ENCODE measurements at places on chromosomes 11 and 22. TPM values are rescaled to one million over a fixed set of nuclear protein-coding genes. Genes with fewer than 3 reads are reported as not detected.

DNA sequence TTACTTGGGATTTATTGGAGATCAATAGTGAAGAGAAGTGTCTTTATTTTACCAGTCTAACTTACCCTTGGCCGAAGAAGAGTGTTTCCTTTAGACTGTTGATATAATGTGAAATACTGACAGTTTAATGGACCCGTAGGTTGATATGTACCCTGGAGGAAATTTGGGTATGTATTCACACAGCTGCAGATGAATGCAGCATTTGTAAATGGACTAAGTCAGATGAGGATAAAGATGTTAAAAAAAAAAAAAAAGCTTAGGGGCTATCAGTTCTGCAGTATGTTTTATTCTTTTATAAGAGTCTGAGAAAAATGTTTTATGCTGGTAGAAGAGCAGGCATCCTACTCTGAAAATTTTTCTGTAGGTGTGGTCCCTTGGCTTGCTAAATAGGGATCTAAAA, 2.7 kb downstream of the REXO2 start:
- no peak for DNase-seq

GRCh38 chr22:43308060-43308830, 34.9 kb downstream of the SCUBE1 start:
- no peak for DNase-seq

DNA sequence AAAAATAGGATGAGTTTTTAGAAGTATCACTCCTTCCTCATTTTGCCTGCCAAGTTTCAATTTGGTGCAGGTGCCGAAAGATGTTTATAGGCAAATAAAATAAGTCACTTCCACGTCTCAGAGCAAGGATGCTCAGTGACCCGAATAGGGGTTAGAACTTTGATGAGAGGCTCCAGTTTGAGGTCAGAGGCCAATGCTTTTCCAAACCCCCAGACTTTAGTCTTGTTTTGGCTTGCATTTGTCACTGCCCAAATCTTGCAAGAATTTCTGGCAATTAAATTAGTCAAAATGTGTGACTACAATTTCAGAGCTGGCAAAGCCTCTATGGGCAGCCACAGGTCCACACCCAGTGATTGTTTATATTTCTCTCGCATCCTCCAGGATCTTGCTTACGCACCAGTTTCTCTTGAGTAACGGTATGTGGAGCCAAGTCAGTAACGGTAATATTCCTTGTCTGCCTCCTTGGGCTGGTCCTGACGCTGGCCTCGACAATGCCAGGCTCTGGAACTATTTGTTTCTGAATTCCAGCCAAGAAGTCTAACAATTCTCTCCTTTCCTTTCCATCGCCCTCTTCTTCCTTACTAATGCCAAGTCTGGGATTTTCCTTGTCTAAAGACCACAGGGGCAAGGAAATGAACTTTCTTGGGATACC, 9.9 kb upstream of the NUP160 start:
- DNase-seq = no peak

GRCh38 chr11:100525635-100526034, 161.5 kb upstream of the ARHGAP42 start:
- no peak for DNase-seq

DNA sequence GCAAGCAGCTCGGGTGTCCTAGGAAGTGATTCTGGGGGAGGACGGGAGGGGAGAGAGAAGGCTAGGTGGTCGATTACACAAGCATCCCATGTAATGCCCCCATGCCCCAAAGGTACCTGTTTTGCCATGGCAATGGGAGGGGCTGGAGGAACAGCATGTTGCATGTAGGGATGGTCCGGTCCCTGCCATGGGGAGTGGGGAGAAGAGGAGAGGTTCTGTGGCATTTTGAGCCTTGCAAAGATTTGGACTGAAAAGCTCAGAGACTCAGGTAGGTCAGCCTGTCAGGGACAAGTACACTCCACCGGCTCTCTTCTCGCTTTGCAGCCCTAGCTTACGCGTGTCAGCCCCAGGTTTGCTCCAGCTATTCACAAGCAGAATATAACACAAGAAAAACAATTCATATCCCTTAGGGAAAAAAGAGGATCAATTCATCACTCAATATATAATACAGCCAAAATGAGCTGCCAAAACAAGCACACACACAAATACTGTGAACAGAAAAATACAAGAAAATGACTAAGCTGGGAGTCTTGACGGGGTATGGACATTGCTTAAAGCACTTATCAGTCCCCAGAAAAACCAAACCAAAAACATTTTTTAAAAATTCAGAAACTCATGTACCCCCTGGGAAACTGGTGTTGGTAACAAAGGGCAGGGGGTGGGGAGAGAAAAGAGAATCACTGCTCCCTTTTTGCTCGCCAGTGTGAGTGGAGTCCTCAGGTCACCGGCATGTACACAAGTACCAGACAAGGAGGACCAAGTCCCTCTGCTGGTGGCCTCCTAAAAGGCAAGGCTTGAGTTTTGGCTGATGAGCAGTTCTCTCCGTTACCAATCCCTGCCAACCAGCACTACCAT, 21.6 kb downstream of the APOL5 start:
- no peak for DNase-seq

GRCh38 chr11:33829430-33830141, 55.3 kb upstream of the FBXO3 start:
- peak; percentile 34 for DNase-seq

GRCh38 chr11:61922539-61922938, 5.2 kb upstream of the RAB3IL1 start:
- DNase-seq = peak; percentile 95

DNA sequence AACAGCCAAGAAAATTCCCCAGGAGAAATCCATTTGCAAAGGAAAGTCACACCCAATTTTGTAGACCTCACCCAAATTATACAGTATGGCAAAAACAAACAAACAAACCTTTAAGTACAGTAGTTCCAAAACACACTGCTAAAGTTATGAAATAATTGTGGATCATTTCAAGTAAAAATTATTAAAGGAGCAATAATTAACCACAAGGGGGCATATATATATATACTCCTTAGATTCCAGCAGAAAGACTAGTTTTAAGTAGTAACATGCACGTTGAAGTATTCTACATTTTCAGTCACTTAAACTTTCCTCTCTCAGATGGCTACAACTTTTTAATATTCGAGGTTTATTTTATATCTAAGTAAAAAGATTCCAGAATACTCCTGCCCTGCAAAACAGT, 26.8 kb downstream of the RNF141 start:
- DNase-seq = no peak

- DNase-seq = no peak
Measured at GRCh38 chr11:79617561-79617960, 176.7 kb upstream of the TENM4 start.

GRCh38 chr11:64644647-64645275, 53.7 kb downstream of the SLC22A12 start:
- peak; percentile 47 for DNase-seq

DNA sequence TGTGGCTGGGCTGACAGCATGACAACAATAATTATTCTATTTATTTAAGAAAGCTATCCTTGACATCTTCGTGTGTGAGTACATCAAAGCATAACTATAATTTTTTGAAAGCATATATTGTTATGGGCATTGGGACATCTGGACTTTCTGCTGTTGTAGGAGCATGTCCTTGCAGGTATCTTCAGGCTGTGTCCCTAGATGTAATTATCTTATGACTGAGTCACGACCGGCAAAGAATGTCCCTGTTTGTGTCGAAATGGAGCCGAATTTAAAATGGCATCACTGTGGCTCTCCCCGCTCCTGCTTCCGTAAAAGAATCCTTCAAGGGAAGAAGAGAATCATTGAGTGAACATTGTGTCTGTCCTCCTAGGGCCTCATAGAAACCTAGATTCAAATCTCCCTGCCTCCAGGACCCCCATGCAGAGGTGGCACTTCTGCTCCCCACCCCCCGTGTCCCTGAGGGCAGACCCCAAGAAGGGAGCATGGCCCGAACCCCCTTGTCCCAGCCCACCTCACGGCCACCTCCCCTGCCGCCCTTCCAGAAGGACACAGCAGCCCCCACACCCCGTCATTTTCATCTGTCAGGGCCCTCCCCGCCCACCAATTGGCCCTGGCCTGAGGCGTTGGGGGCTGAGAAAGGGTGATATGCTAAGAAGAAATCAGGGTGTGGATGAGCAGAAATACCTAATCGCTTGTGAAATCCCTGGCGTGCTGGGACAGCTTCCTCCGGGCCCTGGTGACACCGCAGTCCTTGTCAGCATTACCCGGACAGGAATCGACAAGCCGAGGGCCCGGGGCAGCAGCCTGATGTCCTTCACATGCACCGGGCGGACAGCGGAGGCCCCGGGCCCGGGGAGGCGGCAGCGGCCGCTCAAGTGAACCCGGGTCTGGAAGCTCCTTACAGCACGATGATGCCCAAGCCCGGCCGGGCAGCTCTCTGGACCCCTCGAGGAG, 48.6 kb upstream of the SLC22A12 start:
- no peak for DNase-seq

DNA sequence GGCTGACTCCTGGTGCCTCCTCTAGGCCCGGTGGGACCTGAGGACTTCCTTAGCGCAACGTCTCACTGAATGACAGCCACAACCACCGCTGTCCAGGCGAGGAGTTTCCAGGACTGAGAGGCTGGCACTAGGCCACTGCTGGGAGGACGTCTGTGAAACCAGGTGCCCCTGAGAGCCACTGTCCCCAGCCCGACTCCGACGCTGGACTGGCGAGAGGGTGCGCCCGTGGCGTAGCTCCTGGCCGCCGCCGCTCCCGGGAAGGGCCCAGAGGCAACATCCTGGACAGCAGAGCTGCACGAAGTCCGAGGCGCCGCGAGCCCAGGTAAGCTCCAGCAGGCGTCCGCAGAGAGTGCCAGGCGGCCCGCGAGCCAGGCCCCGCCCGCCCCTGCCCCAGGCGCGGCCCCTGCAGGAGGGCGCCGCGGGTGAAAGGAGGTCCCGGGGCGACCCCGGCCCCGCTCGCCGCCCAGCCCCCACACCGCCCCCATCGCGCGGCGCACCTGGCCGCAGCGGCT, 525 bp downstream of the DGCR2 start:
- DNase-seq = peak; percentile 56

- DNase-seq = no peak
Measured at GRCh38 chr11:63882555-63883242, 34.3 kb downstream of the RCOR2 start.

DNA sequence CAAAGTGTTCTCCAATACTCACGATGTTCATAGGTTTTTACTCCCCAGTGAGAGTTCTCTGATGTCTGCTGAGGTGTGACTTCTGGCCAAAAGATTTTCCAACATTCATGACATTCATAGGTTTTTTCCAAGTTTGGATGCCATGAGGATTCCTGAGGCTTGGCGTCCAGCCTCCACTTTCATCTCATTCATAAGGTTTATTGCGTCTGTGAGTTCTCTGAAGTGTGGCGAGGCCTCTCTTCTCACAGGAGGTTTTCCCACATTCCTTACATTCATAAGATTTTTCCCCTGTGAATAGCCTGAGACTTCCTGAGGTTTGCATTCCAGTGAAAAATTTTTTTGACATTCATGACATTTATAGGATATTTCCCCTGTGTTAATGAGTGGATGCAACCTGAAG, 1014.1 kb downstream of the LRRC4C start:
- DNase-seq = no peak

- no peak for DNase-seq
Measured at GRCh38 chr22:33255791-33256190, 197.6 kb upstream of the SYN3 start.

DNA sequence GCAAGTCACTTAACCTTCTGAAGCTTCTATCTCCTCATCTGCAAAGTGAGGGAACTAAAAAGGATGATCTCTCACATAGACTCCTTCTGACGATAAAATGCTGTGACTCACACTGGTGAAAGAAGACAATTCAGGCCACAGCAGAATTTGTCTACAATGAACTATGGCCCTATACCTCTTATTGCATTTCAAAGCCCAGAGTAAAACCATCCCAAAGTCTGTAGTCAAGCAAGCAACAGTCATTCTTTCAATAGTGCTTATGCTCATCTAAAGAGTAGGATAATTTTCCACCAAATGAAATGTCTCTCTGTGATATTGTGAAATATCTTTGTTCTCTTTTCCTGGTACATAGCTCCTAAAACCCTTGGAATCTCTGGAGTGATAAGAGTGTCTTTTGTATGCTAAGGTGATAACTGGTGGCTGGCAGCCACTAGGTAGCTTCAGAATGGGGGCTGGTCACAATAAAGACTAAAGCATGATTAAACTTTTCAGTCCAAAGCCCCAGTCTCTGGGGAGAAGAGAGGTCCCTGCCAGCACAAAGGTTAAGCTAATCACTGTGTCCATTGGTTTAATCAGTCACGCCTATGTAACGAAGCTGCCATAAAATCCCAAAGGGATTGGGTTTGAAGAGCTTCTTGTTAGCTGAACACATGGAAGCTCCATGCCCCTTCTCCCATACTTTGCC, 30.8 kb downstream of the SYTL2 start:
- DNase-seq = no peak

GRCh38 chr11:11848891-11849746, 7.3 kb downstream of the USP47 start:
- peak; percentile 47 for DNase-seq

- no peak for DNase-seq
Measured at GRCh38 chr11:134561331-134561720, 149.3 kb upstream of the B3GAT1 start.

DNA sequence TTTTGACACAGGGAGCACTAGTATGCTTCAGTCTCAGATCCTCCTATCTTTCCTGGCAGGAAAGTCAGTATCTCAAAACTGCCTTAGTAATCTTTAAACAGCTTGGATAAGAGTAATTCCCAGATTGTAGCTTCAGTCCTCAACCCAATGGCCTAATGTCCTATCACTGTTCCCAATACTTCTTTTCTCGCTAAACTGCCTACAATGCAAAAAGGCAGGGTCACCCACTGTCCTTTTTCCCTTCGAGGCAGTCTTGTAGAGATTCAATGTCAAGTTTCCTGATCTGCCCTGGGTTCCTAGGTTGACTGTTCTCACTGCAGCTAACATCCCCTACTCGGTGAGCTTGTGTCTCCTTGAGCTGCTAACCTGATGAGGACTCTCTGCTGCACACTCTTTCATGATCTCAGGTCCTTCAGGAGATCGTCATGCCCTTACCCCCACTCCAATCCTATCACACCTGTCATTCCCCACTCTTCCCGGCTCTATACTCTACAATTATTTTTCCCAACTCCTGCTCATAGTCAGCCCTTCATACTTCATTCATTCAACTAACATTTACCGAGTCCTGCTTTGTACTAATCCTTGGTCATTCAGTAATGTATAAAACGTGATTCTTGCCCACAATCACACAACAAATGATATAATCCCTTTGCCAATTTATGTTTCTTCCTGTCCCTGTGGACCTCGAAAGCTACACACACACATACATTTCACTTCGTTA, 904 bp downstream of the C2CD3 start:
- DNase-seq = no peak

Gene PHRF1
- total RNA-seq = 18.2 TPM

Gene TAF1D
- 52.1 TPM for total RNA-seq

Gene OR5P2
- total RNA-seq = not detected

Gene NDUFS8
- 334 TPM for total RNA-seq

Gene DNAL4
- 12.7 TPM for total RNA-seq

Gene PKDREJ
- total RNA-seq = 0.25 TPM

Gene IGSF9B
- total RNA-seq = 55.4 TPM

Gene SLC22A12
- not detected for total RNA-seq

Gene HIC2
- 2.1 TPM for total RNA-seq
